AG09319 (cell line): ENCODE measurements at places on chromosomes 3 and 15.

DNA sequence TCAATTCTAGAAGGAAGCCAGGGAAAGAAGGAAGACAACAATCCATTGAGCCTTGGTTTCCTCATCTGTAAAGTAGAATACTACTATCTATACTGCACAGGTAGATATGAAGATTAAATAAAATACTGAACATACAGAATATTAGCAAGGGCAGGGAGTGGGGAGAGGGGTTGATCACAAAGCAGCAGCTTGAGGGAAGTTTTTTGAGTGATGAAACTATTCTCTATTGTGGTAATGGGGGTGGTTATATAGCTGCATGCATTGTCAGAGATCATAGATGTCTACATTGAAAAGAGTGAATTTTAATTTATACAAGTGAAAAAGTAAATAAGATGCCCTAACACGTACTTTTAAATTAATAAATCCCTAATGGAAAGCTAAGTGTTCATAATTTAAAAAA, 242.6 kb upstream of the LRTM1 start:
- no peak for DNase-seq

DNA sequence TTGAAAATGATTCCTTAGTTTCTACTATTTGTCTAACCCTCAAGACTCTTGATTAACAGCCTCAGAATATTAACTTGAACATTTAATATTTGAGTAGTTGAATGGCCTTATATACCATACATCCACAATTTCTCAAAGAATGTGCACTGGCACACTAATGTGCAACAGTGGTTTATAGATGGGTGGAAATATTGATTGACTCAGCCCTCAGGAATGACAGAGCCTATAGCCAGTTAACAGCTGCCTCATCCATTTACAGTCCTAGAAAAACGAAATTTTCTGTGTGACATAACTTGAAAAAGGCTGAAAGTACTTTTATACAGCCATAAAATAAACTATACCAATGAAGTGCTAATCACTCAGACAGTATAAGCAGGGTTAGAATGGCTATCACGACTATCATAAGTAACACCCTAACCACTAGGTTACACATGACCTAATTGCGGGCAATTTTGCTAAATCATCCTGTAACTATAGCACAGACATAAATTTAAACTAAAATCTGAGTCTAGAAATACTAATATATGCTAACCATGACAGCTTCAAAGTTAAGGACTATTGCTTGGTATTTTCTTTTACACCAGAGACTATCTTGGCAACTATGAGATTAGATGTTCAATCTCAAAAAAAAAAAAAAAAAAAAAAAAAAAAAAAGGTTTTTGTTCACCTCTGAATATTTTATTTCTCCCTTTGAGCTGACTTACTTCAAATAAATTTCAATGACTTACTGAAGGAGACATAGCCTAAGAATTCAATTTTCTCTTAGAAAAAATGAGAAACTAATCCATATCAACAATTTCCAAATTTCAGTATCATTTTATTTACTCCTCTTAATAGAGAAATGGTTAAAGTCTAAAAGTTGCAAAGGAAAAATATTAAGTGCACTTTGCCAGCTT, 9.3 kb downstream of the SECISBP2L start:
- DNase-seq = no peak

GRCh38 chr3:111218615-111219014, 147.0 kb downstream of the NECTIN3 start:
- no peak for DNase-seq

DNA sequence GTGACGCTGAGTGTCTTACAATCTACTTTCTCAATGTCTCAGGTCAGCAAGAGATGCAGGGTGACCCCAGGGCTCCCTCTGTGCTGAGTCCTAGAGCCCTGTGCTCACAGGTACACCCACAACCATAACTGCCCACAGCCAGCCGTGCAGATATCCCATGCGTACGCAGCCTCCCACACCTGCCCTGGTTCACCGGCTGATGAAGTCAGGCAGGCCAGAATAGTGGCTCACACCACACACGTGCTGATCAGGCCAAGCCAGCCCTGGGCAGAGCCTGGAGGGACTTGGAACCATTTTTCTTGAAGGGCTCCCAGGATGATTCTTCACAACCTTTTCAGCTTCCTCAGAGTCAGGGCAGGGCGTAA, 63.6 kb upstream of the RPL32 start:
- no peak for DNase-seq

- peak; percentile 84 for DNase-seq
Measured at GRCh38 chr15:49235446-49236124, 65.5 kb downstream of the GALK2 start.

DNA sequence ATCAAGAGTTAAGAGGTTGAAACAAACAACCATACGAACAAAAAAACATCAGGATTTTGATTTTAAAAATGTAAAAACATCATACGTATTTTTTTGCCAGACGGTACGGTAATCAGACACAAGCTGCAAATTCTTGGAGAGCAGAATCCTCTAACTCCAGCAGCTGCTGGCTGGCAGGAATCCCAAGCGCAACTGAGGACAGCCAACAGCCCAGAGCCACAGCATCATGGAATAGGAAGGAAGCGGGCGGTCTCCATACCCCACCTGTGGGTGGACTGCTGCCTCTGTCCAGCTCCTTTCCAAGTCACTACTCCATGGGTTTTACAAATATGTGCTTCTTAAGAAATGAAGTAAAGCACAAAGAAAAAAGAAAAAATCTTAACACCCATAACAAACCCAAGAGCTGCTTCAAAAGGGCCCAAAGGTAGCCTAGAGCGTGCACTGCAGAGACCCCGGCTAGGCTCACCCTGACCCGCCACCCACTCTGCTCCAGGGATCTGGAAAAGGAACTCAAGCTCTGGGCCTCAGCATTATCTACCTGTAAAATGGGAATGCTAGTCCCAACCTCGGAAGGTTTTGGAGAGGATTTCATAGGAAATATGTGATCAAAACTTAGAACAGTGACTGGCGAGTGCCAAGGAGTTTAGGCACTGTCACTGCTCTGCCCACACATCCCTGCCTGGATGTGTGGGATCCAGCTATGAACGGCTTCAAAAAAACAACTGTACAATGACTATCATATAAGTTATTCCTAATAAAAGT, 33.4 kb downstream of the ZXDC start:
- no peak for DNase-seq
